SJSA1 (cell line): ENCODE measurements at places on chromosomes 2 and 18. TPM values are rescaled to one million over a fixed set of nuclear protein-coding genes. Genes with fewer than 3 reads are reported as not detected.

XIRP2 gene
- not detected in 2 replicates for total RNA-seq

CERS6 gene
- total RNA-seq = 33.0 and 43.7 TPM in 2 replicates

CDH2 gene
- total RNA-seq = 47.2 and 75.7 TPM in 2 replicates

- no peak for DNase-seq
Measured at GRCh38 chr2:234763002-234763873, 188.6 kb upstream of the SH3BP4 start.

GRCh38 chr2:225002656-225003045 lies 39.6 kb downstream of the DOCK10 start:
- DNase-seq = no peak

GRCh38 chr2:14628901-14629300 lies 3.6 kb upstream of the LRATD1 start:
- DNase-seq = no peak

- no peak for DNase-seq
Measured at GRCh38 chr18:5975111-5976002, 80.0 kb upstream of the TMEM200C start.

- DNase-seq = no peak
Measured at GRCh38 chr2:168478206-168478605, 22.1 kb downstream of the CERS6 start.

GRCh38 chr18:9101730-9102507 lies 580 bp upstream of the NDUFV2 start:
- peak; percentile 79 for DNase-seq

DNA sequence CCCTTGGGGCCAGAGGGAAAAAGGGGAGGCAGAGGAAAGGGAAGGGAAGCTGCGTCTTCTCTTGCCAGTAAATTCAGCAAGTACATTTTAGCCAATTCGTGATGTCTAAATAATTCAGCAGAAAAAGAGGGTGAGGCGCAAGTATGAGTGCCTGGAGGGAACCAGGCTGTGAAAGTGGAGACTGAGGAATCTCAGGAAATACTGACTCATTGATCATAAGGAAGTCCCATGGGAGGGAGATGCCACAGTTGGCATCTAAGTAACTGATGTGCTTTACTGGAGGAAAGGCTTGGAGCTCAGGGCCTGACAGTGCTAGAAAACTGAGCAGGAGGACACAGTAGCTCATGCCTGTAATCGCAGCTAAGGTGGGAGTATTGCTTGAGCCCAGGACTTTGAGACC lies 31.1 kb downstream of the KIF5C start:
- DNase-seq = no peak

GRCh38 chr2:9401646-9402371 lies 21.5 kb downstream of the ITGB1BP1 start:
- DNase-seq = no peak

GRCh38 chr2:215189393-215189792 lies 51.0 kb upstream of the ABCA12 start:
- DNase-seq = no peak

- DNase-seq = no peak
Measured at GRCh38 chr18:23945416-23946079, 69.0 kb upstream of the TTC39C start.

GRCh38 chr2:163690896-163691295 lies 44.9 kb downstream of the FIGN start:
- DNase-seq = no peak

- DNase-seq = peak; percentile 23
Measured at GRCh38 chr2:127559454-127559853, 24.0 kb downstream of the MYO7B start.

- DNase-seq = no peak
Measured at GRCh38 chr2:177721087-177721486, 328.5 kb downstream of the AGPS start.

- no peak for DNase-seq
Measured at GRCh38 chr2:1606046-1606400, 138.3 kb downstream of the PXDN start.

- DNase-seq = no peak
Measured at GRCh38 chr18:50457639-50458038, 82.8 kb downstream of the SKA1 start.

GRCh38 chr2:41718705-41719104 lies 329.1 kb upstream of the PKDCC start:
- DNase-seq = no peak
